ENCODE measurements at places on chromosomes 5 and 9.

- no peak for DNase-seq
These were observed 6.1 kb upstream of the POC5 start for GRCh38 chr5:75723378-75723777.

- no peak for DNase-seq
These were observed 511.5 kb upstream of the CYLC2 start for GRCh38 chr9:102483651-102484050.

DNA sequence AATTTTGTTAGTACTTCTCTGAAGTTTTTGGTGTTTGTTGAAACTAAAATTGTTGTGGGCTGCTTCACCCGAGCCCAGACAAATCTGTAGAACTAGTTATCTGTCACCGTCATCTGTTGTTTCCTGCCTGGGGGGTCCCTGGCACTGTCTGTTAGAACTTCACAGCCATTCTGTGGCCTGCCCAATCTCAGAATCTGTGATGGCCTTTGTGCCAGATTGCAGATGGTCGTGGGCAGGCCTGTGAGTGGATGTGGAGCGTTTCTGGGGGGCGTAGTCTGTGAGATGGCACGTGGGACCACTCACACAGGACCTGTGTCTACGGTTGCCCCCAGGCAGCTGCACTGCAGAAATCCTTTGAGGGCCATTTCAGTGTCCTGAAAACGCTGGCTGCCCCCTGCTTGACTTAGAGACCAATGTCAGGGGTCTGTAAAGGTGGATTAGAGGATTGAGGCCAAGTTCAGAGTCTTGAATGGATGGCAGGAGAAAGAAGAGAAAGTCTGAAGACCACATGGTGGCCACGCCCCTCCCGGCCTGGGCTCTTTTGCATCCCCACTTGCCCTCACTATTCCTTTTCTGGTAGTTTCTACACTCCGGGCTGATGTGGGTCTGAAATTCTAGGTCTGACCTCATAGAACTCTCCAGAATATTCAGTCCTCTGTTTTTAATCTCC, 38.3 kb downstream of the TRIO start:
- no peak for DNase-seq

DNA sequence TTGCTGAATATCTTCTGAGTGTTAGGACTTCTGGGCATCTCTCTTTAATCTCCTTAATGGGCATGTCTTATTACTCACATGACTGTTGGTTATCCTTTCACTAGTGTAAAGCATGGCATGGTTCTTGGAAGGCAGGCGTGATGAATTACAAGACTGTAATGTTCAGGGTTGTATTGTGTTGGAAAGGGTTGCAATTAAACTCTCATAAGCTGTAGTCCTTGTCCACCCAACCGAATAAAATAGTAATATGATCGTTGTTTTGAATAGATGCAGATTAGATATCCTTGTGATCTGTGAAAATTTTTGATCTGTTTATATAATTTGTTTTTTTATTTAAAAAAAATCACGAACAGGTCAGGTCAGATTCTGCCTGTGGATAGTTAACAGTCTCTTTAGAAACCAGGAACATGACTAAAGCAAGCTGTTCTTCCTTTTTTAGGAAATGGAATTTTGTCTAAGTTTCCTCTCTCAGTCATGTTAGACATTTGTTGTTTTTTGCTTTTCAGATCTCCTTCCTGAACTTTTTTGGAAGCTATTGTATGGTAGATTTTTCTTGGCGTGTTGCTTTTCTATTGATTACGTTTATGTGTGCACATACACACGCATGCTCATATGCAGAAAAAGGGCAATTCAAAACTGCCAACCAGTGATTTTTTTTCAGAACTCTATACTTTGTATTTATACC, 121.8 kb downstream of the ARHGEF28 start:
- no peak for DNase-seq

GRCh38 chr5:176659512-176659839, 12.2 kb downstream of the TSPAN17 start:
- no peak for DNase-seq

- peak; percentile 86 for DNase-seq
These were observed 12.2 kb upstream of the OR13J1 start for GRCh38 chr9:35882263-35882848.

DNA sequence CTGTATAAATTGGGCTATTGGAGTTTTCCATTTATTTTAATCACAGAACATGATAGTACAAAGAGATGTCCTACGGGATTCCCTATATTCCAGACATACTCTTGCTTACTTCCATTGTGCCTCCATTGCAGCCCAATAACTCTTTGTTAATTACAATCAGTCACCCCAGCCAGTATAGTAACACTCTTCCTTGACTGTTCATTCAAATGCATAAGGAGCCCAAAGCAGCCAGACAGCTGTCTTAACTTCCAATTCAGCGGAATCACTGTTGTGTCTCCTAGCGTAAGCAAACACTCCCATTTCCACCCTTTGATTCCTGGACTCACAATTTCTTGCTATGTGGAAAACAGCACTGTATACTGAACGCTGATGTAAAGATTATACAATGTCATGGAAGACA, 942.3 kb downstream of the TAF11L14 start:
- no peak for DNase-seq

DNA sequence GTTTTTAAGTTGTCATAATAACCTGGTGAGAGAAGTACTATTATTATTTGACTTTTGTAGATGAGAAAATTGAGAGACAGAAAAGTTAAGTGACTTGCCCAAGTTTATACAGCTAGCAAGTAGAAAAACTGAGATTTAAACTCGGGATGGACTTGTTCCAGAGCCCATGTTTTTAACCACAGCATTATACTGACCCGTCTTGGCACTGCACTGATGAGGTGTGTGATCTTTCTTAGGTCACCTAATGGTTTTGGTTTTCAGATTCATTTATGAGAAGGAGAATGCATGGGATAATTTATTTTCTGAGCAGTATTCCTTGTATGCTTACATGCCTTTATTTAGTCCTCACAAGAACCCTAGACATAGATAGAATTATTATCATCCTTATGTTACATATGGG, 201.8 kb upstream of the CDKN2B start:
- no peak for DNase-seq

DNA sequence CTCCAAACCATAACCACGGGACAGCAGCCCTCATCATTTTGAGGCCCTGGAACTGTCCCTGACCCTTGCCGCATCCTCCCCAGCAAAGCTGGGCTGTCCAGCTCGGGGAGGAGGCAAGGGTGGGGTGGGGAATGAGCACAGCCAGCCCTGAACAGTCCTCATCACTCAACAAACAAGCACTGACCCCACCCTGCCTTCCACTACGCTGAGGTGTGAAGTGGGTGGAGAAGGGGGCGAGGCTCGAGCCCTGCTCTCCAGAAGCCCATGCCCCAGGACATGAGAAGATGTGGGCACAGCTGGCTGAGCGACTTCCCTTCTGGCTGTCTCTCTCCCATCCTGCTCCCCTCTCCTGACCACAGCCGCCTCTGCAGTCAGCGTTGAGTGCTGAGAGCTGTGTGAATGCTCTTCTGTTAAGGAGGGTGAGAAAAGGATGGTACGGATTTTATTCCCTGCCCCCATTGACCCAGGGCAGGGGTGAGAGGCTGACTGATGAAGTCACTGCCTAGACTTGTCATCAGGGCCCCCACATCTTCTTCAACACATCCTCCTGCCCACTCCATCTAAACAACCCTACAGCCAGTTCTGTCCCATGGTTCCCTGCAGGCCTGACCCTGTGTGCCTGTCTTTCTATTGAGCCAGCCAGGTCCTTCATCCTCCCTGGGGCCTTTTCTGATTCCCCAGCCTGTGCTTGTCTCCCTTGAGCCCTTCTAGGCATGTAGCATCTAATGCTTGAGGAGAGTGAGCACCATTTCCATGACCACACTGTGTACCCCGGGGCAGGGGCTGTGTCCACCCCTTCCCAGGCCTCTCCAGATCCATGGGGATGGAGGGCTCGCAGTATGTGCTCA, 276.0 kb downstream of the FSTL4 start:
- no peak for DNase-seq

GRCh38 chr9:129697656-129698253, 32.3 kb downstream of the PRRX2 start:
- DNase-seq: peak; percentile 51
